Activated naive CD4-positive, alpha-beta T cell treated with anti-CD3 and anti-CD28 coated beads, Interleukin-2, amount 50 U/mL, for 16 hours (primary cell): ENCODE measurements at places on chromosomes 5 and 9.

DNA sequence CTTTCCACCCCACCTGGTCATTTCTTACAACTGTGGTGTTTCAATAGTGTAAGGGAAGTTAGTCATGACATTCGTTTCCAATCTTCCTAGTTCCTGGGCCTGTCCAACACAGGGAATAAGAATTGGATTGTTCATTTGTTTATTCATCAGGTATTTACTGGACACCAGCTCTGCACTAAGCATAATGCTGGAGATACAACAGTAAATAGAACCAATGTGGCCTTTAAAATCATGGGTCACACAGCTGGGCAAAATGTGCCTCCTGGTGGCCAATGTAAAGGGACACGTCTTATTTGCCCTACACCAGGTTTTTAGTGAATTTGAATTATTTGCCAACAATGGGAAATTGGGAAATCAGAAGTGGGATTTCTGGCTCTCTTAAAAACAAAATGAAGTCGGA is 10.4 kb downstream of the ABLIM3 start:
- DNase-seq = no peak

GRCh38 chr5:68378204-68378820 is 162.8 kb downstream of the PIK3R1 start:
- DNase-seq = no peak

GRCh38 chr5:142078221-142078620 is 30.4 kb upstream of the NDFIP1 start:
- no peak for DNase-seq

- no peak for DNase-seq
Observed at GRCh38 chr5:98109561-98110006, 663.9 kb upstream of the RGMB start.

GRCh38 chr5:157546456-157547100 is 29.0 kb downstream of the ADAM19 start:
- no peak for DNase-seq

DNA sequence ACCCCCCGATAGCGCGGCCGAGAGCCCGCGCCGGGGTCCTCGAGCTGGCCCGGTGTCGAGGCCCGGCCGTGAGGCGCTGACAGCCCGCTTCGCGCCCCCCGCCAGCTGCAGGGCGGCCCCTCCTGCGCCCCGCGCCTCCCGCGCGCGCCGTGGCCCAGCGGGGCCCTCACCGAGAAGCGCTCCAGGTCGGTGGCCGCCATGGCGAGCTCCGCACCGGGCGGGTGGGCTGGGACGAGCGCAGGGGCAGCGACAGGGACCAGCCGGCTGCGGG is 166 bp downstream of the SEPTIN8 start:
- no peak for DNase-seq

DNA sequence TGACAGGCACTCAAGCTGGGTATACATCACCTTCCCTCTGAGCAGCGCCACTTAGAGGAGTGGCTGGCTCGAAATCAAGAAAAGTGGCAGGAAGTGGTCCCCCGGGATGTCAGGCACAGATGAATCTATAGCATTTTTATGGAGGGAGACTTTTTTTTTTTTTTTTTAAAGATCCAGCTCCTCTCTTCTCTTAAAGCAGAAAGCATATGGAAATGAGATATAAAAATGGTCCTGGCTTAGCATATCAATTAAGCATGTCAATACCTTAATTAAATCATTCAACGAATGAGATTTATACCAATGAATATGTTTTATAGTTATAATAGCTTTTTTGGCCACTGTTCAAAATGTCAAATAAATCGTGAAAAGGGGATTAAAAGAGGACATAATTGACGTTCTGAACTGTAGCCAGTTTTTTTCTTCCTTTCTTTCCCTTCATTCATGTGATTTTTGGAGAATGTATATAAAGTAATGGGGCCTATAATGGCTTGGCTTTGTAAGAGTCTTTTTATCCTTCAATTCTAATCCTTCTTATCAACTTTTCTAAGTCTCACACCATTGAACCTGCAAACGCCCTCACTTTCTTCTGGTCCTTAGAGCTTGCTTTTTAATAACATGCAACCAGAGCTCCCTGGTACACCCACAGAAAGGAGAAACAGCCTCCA is 319.2 kb upstream of the PANK3 start:
- no peak for DNase-seq

- no peak for DNase-seq
Observed at GRCh38 chr5:129163810-129164378, 69.3 kb downstream of the ISOC1 start.

DNA sequence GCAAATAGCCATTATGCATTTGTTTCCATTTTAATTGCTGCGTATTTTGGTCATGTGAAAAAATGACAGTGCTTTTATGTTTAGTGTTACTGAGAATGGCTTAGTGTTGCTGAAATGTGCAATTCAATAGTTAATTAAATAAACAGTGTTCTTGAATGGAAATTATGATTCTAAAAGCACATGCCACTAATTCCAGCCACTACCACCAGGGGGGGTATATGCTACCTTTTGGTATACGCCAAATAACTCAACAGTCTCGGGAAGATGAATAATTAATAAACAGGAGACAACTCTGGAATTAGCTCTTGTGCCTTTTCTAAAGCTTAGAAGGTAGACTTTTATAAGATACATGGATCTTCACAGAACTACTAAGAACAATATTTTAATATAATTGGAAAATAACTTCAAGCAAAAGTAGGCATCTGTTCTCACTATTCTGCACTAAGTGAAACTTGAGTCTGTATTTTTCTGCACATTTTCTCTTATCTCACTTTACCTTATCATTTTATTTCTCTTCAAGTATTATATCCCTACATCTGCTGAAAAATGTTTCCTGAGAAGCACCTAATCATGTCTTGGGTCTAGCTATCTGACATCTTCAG is 83.5 kb upstream of the MINAR2 start:
- DNase-seq = peak; percentile 28

- DNase-seq = no peak
Observed at GRCh38 chr5:59685191-59685530, 208.4 kb downstream of the PDE4D start.

GRCh38 chr5:94744906-94745305 is 126.4 kb downstream of the SLF1 start:
- no peak for DNase-seq

DNA sequence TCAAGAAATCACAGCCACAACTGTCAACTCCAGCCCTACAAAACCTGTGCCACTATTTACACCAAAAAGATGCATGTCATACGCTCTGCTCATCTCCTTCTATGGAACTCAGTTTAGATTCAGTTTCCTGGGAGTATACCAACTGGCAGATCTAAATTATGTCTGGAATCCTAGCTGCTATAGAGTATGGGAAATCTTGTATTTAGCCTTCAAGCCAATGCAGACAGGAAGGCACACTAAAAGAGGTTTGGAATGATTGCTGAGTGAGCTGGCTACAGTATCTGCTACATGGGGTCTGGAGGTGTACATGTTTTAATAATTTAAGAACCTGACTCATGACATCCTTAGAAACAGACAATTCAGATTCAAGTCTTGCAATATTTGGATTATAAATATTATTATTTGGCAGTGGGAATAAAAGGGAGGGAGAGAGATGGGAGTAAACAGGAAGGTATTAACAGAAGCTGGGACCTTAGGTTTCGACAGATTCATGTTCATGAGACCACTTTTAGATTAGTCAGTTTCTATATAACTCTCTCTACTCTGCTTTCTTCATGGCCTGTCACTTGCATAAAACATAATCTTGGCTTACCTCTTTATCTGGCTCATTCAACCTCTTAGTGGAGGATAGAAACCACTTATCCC is 178.8 kb upstream of the HAPLN1 start:
- DNase-seq = no peak

- DNase-seq = no peak
Observed at GRCh38 chr5:172849606-172850453, 15.8 kb downstream of the ERGIC1 start.

GRCh38 chr5:110752953-110753352 is 14.1 kb downstream of the SLC25A46 start:
- no peak for DNase-seq

DNA sequence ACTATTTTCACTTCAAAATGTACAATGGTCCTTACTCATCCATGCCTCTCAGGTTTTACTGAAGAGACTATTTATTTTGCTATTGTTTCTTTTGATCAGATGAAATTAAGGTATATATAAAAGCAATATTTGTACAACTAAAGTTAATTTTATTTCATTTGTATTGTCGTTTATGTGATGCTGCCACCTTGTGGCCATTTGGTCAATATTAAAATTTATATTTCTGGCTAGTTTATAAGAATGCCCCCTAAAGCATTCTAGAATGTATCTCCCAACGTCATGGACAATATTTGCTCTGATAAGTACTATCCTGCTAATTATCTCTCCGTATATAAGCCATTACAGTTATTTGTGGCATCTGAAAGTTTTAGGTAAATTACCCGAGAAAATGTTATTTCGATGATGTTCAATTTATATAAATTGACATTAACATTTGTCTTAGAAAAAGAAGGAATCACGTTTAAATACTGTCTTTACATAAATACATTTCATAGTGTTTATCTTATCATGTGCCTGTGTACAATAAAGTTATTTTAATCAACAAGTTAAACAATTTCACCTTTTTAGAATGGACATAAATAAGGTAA is 680.0 kb downstream of the TAF11L14 start:
- DNase-seq = no peak

- no peak for DNase-seq
Observed at GRCh38 chr5:86679949-86680348, 62.2 kb downstream of the COX7C start.

- DNase-seq = no peak
Observed at GRCh38 chr9:134210908-134211810, 46.8 kb upstream of the RNU6ATAC start.

GRCh38 chr9:8456344-8456743 is 656.8 kb upstream of the DMAC1 start:
- DNase-seq = no peak

DNA sequence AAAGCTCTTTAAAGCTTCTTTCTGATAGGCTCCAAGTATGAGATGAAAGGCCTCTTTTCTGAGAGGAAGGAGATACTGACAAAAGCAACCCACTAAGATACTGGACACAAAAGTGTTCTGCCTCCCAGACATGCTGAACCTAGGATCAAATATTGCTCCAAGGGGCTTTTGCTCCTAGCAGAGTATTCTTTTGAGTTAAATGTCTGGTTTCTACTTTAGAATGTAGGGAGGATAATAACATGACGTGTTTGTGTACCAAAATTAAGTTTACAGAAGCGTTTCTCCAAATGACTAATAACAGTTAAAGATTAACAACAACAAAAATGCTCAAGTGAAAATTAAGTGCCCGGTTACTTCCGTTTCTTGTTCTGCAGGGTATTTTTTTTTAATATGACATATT is 2293.3 kb upstream of the C9orf72 start:
- no peak for DNase-seq

DNA sequence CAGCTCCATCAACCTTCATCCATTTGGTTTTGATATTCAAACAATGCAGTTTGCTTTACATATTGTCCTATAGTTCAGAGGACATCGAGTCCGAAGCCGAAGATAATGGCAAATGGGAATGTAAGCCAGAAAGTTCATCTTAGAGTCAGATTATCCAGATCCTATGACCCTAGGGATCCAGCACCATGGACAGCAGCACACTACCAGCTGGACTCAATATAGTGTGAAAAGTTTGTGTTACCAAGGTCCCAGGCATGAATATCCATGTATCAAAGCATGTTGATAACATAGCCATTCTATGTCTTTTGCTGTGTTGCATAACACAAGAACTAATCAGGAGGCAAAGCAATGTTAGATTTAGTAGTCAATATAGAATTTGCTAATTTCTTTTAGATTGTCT is 46.3 kb downstream of the FSTL4 start:
- DNase-seq = no peak

DNA sequence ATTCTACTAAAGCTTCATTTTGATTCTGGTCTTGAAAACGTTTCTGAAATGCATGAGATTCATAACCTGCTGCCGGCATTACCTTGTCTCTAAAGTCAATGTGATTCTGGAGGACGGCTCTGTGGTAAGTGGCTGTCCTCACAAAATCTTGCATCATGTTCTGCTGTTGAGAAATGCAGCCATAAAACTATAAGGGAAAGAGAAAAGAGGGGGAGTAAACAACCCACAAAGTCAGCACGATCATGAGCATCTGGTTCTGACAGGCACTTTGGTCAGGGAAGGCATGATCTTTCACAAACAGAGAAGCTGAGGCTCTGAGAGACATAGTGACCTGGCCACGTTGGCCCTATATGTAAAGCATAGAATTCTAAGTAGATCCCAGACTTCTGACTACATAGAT is 168.9 kb upstream of the PUM3 start:
- DNase-seq = no peak

DNA sequence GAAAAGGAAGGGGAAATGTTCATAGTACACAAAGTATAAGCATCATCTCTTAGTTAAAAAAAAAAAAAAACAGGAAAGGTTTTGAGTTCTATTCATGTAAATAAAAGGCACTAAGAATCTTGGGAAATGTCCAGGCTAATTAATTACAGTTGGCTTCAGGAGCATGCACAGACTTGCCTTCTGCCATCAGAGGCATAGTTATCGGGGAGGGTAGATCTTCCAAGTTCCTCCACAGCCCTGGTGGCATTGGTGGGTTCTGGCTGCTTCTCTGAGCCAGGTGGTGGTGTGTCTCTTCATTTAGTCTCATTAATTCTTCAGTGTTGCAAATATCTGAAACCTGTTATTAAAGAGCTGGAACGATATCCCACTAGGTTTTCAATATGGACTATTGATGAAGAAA is 85.2 kb downstream of the TMEM252 start:
- DNase-seq = no peak

GRCh38 chr5:156476678-156477077 is 149.7 kb downstream of the SGCD start:
- no peak for DNase-seq

DNA sequence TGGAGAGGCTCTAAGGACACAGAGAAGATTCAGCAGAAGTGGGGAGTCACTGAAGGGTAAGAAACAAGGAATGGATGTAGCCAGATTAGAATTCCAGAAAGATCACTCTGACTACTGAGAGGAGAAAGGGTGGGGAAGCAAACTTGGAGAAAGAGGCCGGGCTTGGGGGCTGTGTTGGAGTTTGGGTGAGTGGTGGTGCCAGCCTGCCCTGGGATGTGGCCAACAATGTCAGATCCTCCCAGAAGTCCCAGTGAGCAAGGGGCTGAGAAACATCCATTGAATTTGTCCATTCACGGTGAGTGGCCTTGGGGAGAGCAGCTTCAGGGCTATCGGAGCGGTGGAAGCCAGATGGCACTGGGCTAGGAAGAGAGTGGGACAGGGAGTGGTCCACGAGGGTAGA is 60.4 kb downstream of the COL15A1 start:
- no peak for DNase-seq

DNA sequence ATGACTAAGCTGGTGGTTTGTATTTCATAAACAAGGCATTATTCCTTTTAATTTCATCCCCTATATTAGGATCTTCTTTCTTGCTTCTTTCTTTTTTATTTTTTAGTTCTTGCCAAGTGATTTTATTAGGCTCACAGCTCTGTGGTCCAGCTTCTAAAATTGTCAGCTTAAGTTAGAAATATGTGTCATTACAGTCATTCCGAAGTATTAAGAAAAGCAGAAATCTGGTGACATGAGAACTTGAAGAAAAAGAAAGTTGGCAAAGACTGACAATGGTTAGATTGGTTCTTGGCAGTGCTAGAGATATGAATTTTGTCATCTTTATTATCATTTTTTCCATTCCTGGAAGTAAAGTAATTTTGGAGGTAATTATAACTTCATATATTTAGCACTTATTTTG is 166.5 kb upstream of the PRR16 start:
- no peak for DNase-seq
